ENCODE measurements at places on chromosomes 3 and 15.

DNA sequence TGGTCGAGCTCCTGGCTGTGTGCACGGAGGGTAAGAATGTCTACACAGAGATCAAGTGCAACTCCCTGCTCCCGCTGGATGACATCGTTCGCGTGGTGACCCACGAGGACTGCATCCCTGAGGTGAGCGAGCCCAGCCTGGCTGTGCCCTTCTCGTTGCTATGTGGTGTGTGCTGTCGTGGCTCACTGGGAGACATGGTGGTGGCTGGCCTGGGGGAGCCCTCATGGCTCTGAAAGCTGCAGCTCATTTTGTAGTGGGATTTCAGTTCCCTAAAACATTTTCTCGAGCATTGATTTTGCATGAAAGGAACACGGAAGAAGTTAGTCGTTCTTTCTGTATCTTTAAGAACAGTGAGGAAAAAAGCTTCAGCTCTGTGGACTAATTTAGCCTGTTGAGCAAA lies 200.5 kb downstream of the ITPR1 start:
- DNase-seq = no peak

DNA sequence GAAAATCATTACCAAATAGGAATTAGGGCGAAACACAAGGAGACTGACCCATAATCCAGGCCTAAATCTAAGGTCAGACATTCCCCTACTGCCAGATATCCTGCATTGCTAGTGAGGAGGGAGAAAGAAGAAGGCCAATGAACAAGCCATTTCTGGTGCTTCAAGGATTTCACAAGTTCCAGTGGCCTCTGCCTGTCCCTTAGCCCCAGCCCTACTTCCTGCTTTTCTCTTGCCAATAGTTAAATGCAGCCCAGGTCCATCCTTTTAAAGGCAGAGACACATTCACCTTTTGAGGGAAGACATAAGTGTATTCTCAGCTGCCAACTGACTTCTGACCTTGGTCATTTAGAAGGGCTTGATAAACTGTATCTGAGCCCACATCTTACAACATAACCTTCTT lies 135.8 kb downstream of the ZNF621 start:
- no peak for DNase-seq

GRCh38 chr3:141370065-141370533 lies 1.8 kb downstream of the ZBTB38 start:
- DNase-seq = no peak

DNA sequence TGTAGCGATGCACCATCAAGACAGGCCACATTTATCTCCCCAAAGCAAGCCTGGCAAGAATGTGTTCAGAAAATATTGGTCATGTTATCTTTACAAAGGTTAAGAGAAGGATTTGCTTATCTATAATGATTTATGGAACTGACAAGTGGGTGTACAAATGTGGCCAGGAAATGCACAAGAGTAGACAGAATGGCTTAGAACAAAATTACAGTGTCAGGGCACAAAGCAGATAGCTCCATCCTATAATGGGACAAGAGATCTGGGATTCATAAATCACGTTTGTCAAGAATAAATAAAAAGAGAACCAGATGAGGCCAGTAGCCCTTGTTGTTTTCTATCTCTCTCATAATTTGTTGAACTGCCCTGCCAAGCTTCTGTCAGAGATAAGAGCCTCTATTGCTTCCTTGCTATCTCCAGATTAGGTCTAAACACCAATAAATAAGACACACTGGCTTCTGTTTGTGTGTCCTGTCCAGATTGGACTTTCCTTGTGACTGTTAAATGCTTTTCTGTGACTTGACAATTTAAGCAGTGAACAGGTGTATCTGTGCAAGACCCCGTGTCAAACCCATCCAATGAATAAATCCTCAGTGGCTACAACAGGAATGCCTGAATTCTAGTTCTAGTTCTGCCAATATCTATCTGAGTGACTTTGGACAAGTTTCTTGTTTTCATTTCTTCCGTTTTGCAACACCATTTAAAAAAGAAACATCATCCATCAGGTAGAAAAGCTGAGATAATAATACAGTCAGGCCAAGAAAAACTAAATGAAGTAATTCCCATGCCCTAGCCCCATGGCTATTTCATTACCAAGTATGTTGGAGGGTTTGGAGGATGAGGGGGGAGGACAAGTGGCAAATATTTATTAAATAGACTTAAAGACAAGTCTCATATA lies 157.2 kb downstream of the DCLK3 start:
- no peak for DNase-seq

GRCh38 chr15:40090774-40091455 lies 17.8 kb downstream of the BMF start:
- no peak for DNase-seq

DNA sequence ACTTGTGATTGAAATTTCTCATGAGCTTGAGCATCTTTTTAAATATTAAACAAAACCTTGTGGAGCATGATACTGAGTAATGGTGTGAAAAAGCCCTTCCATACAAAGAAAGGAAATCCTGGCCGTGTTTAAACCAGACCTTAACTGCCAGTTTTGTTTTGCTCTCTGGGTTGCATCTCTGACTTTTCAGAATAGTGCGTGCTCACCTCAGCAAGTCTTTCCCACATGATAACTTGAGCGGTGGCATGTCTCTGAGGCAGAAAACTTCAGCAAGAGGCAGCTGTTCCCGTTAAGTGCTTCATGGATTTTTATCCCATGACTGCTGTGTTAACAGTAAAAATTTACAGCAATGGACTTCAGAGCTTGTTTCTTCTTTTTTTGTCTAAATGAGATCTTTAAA lies 393.3 kb downstream of the FEZF2 start:
- peak; percentile 27 for DNase-seq

- DNase-seq = no peak
Measured at GRCh38 chr15:57923306-57923705, 142.2 kb downstream of the ALDH1A2 start.

- peak; percentile 26 for DNase-seq
Measured at GRCh38 chr3:72223116-72223515, 438.2 kb upstream of the PROK2 start.

GRCh38 chr15:74517096-74517495 lies 23.9 kb upstream of the ARID3B start:
- DNase-seq = no peak

- DNase-seq = no peak
Measured at GRCh38 chr3:125694761-125695294, 99.5 kb upstream of the OSBPL11 start.

DNA sequence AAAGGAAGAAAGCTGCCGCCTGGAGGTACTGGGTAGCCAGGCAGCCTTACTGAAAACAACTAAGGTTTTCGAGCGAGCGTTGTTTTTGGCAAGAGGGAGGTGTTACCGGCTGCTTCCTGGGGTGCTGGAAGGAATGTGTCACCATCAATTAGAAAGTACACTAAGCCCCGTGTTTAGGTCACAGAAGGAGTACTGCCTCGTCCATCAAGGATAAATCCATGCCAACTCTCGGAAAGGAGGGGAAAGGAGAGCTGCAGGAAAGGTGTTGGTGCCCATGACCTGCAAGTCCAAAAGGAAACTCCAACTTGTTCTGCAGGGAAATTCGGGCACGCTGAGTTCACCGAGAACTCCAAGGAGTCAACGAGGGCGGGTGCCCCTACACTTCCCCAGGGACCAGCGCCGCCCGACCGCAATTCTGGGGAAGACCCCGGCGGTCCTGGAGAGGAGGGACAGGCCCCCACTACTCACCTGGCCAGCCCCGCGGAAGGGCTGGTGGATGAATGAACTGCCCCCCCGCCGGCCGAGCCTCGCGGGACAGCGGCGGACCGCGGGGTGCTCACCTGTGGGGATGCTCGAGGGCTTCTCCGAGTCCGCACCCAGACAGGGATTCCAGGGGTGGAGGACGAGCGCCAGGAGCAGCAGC lies 542 bp downstream of the PLOD2 start:
- DNase-seq = peak; percentile 34

GRCh38 chr3:17936736-17937480 lies 194.5 kb upstream of the TBC1D5 start:
- no peak for DNase-seq

- DNase-seq = no peak
Measured at GRCh38 chr3:69097407-69098086, 12.8 kb downstream of the ARL6IP5 start.

- no peak for DNase-seq
Measured at GRCh38 chr3:22122567-22122966, 371.6 kb upstream of the ZNF385D start.

DNA sequence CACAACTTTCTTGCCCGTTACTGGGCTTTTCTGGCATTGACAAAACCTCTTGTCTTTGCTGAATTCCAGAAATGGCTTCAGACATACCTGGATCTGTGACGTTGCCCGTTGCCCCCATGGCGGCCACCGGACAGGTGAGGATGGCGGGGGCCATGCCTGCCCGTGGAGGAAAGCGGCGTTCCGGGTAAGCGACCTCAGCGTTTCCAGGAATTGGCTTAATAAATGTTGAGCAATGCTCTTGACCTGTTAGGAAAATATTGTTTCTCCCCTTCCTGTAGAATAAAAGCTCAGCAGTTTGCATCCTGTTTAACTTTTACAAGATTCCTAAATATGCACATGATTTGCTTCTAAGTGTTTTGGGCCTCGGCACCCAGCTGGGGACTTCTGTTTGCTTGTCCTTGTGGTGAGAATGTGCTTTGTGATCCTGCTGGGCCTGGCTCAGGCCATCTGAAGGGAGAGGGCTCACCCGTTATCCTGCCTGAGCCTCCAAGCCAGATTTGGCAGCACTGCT lies 46.7 kb downstream of the ARNT2 start:
- no peak for DNase-seq

DNA sequence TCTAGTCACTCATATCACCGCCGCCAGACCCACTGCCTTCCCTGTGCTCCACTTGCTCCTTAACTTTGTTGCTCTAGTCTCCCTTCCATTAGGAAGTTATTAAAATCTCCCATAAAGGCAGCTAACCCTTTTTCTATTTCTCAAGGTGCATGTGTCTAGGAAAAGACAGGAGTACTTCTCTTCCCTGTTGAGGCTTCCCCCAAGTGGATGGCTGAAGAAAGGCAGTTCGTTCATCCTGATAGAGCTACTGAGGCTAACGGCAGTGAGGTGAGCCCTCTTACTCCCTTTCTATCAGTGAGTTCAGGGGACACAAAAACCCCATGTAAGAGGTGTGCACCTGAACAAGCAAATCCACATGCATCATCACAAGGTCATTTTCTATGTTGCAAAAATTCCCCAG lies 397.8 kb downstream of the IGSF11 start:
- DNase-seq = no peak

DNA sequence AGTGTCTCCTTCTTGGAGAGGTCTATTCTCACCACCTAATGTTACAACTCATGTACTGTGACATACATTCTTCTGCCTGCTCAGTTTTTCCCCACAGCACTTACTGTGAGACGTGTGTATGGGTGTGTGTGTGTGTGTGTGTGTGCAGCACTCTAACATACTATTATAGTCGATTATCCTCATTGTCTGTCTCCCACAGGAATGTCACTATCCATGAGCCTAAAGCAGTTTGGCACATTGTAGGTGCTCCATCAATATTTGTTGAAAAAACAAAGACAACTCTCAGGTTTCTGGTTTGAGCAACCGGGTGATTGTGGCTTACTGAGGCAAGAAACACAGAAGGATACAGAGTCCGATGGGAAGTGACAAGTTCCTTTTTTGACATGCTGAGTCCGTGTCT lies 8.6 kb upstream of the ZNF148 start:
- no peak for DNase-seq

- DNase-seq = no peak
Measured at GRCh38 chr3:123540285-123540684, 44.6 kb downstream of the HACD2 start.

DNA sequence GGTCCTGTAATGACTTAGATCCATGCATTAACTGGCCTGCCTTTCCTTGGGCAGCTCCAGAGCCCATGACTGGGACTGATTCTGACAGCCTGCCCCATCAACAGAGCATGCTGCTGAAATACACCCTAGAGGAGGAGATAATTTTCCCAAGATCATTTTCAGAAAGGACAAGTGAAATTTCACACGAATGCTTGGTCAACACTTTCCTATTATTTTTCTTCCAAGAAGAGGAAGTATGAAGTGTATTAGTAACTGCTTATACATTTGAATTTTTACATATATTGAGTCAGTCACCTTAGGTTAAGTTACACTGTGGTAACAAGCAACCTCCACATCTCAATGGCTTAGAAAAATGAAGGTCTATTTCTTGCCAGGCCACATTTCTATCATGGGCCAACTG lies 9.7 kb upstream of the NMNAT3 start:
- DNase-seq = no peak

DNA sequence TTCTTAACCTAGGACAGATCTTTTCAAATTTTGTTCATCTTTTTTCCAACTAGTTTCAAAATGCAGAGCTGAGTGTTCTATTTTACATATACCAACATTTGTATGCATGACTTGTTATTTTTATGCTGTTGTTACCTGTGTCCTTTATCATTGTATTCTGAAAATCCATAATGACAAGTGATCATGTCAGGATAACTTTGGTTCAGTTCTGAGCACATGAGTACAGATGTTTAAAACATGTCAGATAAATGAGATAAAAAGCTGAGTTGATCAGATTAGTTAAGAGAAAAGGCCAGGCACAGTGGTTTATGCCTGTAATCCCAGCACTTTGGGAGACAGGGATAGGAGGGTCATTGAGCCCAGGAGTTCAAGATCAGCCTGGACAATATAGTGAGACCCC lies 204.9 kb downstream of the SSR3 start:
- no peak for DNase-seq

DNA sequence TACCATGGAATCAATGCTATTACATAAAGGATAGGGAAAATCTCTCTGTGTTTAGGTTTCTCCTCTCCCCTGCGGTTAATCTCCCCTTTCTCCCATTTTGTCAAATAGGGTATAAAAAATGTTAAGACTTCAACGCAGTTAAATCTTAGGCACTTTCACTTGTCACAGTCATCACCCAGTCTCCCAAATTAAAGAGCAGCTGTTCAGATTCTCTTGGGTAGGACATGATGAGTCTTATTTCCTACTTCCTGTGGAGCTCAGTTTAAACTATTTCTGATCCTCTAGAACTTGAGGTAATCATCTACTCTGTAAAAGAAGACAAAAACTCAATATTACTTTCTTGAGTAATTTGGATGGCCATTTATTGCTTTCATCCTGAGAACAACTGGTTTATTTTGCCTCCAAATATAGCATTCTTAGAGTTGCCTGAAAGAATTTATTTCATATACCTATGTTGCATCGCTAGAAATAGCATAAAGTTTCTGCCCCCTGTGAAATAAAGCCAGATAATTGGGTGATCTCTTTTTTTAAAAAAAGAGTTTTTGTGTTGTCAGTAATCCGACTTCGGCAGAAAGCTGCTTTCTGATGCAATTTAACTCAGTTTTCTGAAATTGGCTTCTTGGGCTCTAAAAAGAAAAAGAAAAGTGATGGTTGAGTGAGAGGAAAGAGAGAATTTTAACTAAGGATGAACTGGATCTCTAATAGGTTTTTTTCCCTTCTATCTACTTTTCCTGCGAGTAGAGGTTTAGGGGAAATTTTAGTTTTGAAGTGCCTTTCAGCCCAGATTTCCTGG lies 20.7 kb downstream of the RAP2B start:
- no peak for DNase-seq

DNA sequence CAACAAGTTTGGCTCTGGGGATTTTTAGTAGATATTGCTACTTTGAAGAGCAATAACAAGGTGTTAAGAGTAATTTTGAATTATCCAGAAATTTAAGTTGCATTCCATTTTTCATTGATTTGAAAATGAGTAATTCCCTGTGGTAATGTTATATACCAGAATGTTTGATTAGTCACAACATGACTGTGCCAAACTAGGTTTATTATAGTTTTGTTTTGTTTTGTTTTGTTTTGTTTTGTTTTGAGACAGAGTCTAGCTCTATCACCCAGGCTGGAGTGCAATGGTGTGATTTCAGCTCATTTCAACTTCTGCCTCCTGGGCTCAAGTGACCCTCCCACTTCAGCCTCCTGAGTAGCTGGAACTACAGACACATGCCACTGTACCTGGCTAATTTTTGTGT lies 40.7 kb downstream of the CNOT10 start:
- DNase-seq = no peak

GRCh38 chr15:38898236-38898635 lies 333.6 kb upstream of the RASGRP1 start:
- no peak for DNase-seq

Measured in GM04503 (cell line).